Diencephalon (tissue), 1 donor: ENCODE measurements at places on chromosomes 3 and 15. TPM values are rescaled to one million over a fixed set of nuclear protein-coding genes. Genes with fewer than 3 reads are reported as not detected.

LIPC gene
- not detected for total RNA-seq

MFGE8 gene
- 65.3 TPM for total RNA-seq

PIGB gene
- 11.3 TPM for total RNA-seq

SLCO2A1 gene
- 0.69 TPM for total RNA-seq

GABRB3 gene
- total RNA-seq = 141 TPM

TMIE gene
- total RNA-seq = 1.6 TPM

CCR4 gene
- total RNA-seq = not detected

SOX2 gene
- total RNA-seq = 188 TPM

OR5K2 gene
- total RNA-seq = not detected

CACNA2D2 gene
- 25.4 TPM for total RNA-seq
